Neural crest cell (in vitro differentiated cells): ENCODE measurements at places on chromosomes 12 and 14. TPM values are rescaled to one million over a fixed set of nuclear protein-coding genes. Genes with fewer than 3 reads are reported as not detected.

DNA sequence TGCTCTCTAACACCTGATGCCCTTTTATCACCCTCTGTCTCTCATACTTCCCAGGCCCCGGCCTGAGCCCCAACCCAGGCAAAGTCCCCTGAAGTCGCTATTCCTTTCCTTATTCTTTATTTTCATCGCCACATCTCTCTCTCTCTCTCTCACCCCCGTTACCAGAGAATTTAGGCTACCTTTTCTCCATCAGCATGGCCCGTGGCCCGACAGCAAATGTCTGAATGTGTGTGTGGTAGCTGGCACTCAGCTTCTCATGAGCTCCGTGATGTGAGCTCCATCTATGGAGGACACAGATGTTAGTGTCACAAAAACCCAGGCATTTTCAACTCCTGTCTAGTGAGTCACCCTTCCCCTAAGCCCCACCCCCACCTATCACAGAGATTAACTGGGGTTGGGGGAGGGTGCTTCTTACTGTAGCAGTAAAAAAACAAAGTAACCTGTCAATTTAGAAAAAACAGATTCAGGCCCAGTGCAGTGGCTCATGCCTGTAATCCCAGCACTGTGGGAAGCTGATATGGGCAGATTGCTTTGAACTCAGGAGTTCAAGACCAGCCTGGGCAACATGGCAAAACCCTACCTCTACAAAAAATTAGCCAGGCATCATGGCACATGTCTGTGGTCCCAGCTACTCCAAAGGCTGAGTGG lies 53.8 kb downstream of the VCPKMT start:
- H3K27ac ChIP-seq, result no peak overlapping the region
- DNase-seq, result no peak
- H3K36me3 ChIP-seq, result no peaks in the 10 kb centered on the region
- H3K4me3 ChIP-seq, result no peak overlapping the region

Gene AHNAK2
- 1.4 TPM in 2 replicates for total RNA-seq

Gene LHX5
- 1.5 and 1.8 TPM in 2 replicates for total RNA-seq

Gene PIGH
- total RNA-seq, result 19.9 and 23.0 TPM in 2 replicates

Gene TSPAN8
- not detected in 2 replicates for total RNA-seq
